MG63 (cell line): ENCODE measurements at places on chromosomes 5 and 9. TPM values are rescaled to one million over a fixed set of nuclear protein-coding genes. Genes with fewer than 3 reads are reported as not detected.

The PHF24 gene
- total RNA-seq = not detected in 2 replicates

GRCh38 chr5:150026682-150027172, 26.2 kb downstream of the HMGXB3 start:
- no peak for DNase-seq

The SAXO1 gene
- total RNA-seq = not detected in 2 replicates

DNA sequence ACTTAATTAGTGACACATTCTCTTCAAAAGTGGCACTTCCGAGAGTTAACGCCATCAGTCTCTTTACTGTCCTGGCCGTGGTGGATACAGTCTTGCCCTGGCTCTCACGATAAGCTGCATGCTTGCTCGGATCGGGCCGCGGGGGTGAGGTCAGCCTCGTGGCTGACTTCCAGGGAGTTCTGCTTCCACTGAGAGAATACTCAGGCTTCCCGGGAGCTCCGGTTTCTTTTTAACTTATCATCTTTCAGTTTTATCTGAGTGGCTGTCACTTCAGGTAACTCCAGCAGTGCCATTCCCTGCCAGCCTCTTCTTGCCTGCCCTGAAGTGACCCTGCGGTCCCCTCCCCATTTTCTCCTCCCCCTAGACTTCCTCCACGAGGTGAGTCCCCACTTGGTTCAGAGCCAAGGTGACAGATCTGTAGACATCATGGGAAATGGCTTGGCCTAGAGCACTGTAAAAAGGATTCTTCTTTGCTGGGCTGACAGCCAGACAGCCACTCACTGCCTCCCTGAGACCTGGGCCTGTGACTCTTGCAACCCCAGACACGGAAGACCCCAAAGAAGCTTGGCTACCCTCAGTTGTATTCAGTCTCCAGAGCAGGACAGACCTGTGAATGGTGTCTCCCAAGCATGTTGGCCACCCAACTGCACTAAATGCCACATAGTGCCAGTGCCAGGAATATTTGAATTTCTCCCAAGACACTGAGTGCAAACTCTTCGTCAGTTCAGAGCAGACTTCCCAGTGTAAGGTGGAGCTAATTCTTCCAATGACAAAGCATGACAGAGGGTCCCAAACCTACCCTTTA, 95.1 kb downstream of the DAPK1 start:
- DNase-seq = peak; percentile 86

The AK8 gene
- 0.15 and 1.9 TPM in 2 replicates for total RNA-seq
